ENCODE measurements at places on chromosomes 1 and 21. TPM values are rescaled to one million over a fixed set of nuclear protein-coding genes. Genes with fewer than 3 reads are reported as not detected.

The MNDA gene
- total RNA-seq: 2.3 TPM

The H6PD gene
- 41.0 TPM for total RNA-seq

The IL12RB2 gene
- total RNA-seq: 0.44 TPM

The REG4 gene
- not detected for total RNA-seq

Data from right atrium auricular region (tissue), 2 donors.